ENCODE measurements at places on chromosomes 1 and 21.

- DNase-seq: no peak
Measured at GRCh38 chr21:32757804-32758203, 13.8 kb downstream of the PAXBP1 start.

- no peak for DNase-seq
Measured at GRCh38 chr1:238364214-238364892, 473.6 kb upstream of the ZP4 start.

- DNase-seq: no peak
Measured at GRCh38 chr1:75438355-75438754, 172.6 kb downstream of the SLC44A5 start.

DNA sequence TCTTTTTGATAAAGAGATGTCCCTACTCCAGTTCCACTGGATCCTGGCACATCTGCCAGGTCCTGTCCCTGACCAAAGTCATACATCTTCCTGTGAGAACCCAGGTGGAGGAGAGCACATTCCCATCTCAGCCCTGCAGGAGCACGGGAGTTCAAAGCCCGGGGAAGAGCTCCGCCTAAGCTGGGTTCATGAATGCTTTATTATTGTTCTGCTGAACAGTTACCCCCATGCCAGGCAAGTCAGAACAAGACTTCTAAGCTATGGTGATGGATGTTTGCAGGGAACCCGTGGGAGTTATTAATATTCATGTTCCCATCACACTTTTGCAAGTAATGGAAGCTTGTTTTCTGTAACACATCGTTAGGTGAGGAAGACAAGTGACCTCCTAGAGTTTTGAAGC is 62.9 kb downstream of the SEC16B start:
- DNase-seq: no peak

- no peak for DNase-seq
Measured at GRCh38 chr1:67190942-67191341, 24.7 kb downstream of the IL23R start.

- DNase-seq: no peak
Measured at GRCh38 chr1:92483610-92484471, 2.9 kb downstream of the GFI1 start.

DNA sequence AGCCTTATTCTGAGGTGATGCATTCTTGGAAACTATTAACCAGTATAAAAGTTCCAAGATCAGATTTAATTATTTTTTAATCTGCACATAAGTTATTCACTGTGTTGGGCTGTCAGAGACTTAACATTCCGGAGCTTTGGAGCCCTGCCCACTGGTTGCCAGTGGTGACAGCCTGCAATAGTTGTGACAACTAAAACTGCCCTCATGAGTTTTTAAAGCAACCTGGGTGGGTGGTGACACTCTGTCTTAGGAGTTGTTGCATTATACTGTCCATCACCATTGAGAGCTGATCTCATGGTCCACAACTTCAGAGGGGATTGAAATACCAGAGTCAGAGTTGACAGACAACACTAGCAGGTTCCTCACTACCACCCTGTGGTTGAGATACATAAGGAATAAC is 653.9 kb upstream of the USP24 start:
- DNase-seq: no peak

DNA sequence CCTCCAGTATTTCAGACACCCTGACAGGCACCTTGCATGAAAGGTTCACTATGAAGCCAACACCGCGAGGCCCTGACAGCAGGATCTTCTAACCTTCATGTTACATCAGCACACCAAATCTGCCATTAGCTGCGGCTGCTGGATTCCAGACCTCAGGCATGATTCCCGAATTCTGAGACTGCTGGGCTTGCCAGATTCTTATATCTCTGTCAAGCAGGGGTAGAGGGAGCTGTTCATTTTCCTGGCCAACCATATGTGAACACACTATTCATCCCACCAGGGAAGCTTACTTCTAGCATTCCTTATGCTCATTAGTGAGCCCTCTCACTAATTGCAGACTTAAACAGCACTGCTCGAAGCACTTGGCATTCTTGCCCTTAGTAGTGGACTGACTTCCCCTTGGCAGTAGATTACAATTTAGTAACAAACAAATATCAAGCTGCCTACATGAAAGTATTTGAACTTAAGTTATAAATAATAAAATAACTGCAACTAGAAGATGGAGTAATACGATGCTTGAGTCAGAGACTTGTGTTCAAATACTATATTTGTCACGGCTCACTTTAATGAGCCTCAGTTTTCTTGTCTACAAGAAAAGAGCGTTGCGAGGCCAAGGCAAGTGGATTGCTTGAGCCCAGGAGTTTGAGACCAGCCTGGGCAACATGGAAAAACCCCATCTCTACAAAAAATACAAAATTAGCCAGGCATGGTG is 43.3 kb downstream of the NID1 start:
- DNase-seq: peak; percentile 77

DNA sequence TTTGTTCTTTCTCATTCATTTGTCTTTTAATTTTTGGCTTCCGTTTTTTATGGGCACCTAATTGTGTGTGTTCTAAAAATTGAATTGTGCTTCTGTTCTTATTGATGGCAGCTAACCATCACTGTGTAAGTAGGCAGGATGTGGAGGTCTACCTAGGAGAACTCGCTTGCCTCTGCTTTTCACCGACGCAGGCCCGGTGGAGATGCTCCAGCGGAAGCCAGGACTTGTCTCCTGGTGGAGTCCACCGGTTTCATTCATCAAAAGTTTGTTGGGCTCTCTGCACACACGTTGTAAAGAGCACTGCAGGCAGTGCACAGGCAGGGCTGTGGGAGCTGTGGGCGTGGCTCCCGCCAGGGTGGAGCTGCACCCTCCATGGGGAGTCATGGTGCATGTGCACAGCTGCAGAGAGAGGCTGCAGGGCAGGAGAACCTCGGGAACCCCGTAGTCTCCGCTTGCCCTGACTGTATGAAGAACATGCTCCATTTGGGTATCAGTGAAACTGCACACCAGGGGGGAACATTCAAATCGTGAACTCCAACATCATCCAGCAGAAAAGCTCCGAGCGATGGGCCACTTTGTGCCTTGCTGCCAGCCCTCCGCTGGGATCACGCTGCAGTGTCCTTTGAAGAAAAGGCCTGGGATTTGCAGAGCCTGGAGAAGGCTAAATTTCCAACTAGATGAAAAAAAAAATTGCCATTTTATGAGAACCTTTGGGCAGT is 6.0 kb upstream of the C1orf174 start:
- DNase-seq: no peak

- no peak for DNase-seq
Measured at GRCh38 chr1:17908945-17909344, 153.8 kb downstream of the ACTL8 start.

GRCh38 chr21:24339406-24339805 is 1267.9 kb downstream of the MRPL39 start:
- no peak for DNase-seq

DNA sequence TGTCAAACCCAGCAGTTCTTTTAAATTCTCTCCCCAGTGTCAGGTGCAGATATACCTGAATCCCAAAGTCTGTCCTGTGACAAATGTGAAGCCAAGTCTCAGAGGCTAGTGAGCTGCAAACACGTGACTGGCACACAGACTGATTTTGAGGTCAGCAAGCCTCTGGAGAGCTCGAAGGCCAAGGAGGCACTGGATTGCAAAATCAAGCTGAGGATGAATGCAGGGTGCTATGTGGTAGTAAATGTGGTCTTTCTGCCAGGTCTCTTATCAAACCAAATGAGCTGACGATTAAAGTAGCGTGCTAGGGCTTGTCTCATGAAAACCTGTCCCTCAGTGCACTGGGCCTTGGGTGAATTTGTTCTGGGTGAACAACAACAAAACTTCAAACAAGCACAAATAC is 20.6 kb downstream of the GPR3 start:
- no peak for DNase-seq

- no peak for DNase-seq
Measured at GRCh38 chr1:186465946-186466345, 5.0 kb upstream of the PDC start.

GRCh38 chr1:199669916-199670315 is 357.6 kb upstream of the NR5A2 start:
- DNase-seq: no peak

DNA sequence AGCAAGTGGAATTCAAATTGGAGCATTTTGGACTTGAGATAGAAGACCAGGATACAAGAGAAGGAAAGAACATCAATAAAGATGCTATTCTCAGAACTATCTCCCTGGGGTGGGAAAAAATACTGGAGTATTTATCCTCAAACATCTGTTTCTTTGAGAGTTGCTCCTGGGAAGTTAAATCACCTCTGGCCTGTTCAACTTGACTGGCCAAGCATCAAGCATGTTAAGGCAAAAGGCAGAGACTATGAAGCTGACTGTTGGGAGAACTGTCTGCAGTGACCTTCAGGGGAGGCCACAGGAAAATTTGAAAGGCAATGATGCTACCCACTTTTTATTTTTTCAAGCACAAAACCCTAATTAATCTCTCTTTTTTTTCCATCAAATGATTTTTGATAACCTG is 239.0 kb downstream of the NTNG1 start:
- no peak for DNase-seq

GRCh38 chr1:106789686-106790085 is 266.8 kb upstream of the PRMT6 start:
- DNase-seq: no peak

- DNase-seq: peak; percentile 13
Measured at GRCh38 chr1:8283058-8283884, 34.6 kb upstream of the SLC45A1 start.

GRCh38 chr21:25721987-25722386 is 12.7 kb downstream of the ATP5PF start:
- no peak for DNase-seq

DNA sequence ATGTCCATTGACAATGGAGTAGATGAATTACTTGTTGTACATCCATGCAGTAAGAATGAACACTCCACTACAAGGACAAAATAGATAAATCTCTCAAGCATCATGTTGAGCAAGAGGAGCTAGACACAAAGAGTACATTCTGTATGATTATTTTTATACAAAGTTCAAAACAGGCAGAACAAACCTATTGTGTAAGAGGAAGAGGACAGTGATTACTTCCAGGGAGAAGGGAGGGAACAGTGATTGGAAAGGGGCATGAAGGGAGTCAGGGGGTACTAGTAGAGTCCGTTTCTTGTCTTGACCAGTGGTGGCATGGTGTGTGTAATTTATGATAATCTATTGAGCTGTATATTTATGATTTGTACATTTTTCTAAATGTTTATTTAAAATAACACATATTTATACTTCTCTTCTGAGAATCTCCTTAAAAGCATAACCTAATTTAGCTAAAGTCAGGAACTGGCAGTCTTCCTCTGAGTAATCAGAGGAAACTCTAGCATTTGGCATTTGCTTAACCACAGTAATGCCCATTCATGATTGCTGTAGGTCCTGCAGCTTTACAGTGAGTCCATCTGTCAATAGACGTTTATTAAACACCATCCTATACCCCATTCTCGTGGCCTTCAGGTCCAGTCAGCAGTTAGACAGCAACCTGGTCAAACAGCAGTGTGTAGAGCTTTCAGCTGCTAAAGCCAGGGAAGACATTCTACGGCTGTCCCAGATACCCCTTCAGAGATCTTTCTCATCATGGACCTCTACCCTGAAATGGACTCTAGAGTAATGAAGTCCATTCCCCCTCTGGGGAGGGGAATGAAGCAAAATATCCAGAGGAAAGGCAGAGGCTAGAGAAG is 114.1 kb upstream of the GALNT2 start:
- no peak for DNase-seq

- peak; percentile 96 for DNase-seq
Measured at GRCh38 chr21:43659136-43660000, at the start of the genes HSF2BP and RRP1B. Gene HSF2BP, minus strand, starts transcription at chr21:43659488. Its CDS starts 1,392 bp downstream, at chr21:43658096. Gene RRP1B, plus strand, starts transcription at chr21:43659560. Its CDS starts 105 bp downstream, at chr21:43659665.

DNA sequence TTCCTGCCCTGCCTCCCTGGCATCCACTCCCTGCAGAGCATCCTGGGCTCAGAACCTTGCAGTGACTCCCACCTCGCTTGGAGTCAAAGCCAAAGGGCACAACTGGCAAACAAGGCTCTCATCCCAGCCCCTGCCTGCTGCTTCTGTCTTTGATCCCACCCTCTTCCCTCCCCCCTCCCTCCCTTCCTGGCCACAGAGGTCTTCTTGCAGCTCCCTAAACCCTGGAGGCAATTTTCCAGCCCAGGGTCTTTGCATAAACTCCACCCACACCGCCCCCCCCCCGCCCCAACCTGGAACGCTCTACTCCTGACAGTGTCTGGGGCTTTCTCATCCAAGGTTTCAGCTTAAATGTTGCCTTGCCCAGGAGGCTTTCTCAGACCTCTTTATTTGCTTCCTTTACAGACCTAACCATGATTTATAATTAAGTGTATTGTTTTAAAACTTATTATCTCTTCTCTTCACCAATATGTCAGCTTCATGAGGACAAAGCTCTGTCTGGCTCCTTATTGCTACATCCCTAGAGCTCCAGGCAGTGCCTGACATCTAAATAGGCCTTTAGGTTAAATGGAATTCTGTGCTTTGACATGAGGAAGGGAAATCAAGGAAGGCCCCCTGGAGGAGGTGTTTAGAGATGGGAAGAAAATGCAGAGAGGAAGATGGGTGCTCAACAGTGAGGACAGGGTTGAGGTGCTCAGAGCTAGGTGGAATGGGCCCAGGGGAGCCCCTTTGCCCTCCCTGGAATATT is 37.7 kb upstream of the PADI1 start:
- no peak for DNase-seq

- no peak for DNase-seq
Measured at GRCh38 chr1:77831566-77831965, 52.1 kb downstream of the MIGA1 start.

GRCh38 chr1:8889103-8889846 is 10.8 kb upstream of the ENO1 start:
- no peak for DNase-seq

- DNase-seq: no peak
Measured at GRCh38 chr1:167650269-167651160, 20.5 kb downstream of the RCSD1 start.

GRCh38 chr1:156135930-156136871 is 17.2 kb upstream of the SEMA4A start:
- no peak for DNase-seq

GRCh38 chr1:218938259-218938658 is 235.4 kb upstream of the LYPLAL1 start:
- DNase-seq: no peak

DNA sequence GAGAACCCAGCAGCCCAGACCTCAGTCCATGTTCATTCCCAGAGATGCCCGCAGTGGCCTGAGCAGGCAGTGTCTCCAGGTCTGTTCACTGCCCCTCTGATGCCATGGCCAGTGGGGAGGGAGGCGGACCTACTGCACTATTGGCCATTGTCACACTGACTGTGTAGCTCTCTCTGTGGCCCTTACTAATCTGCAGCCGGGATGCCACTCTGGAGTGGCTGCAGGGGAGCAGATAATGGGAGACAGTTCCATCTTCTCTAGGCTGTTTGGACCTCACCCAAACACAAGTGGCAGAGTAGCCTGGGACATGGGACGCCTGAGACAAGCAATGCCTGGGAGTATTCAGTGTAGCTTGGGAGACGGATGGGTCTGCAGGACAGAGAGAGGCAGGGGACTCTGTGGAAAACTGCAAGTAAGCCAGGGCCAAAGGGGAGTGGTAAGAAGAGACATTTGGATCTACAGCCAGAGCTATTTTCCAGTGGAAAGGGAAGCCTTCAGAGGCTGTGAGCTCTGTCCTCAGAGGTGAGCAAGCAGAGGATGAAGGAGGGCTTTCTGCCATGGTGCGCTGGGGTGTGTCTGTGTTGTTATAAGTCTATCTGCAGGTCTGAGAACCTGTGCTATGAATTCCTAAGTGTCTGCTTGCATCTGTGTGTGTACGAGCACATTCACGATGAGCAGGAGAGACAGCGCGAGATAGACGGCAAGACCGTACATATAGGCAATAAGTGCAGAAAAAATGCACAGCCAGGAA is 26.7 kb downstream of the DMBX1 start:
- DNase-seq: no peak

GRCh38 chr1:9466780-9467758 is 72.2 kb upstream of the SLC25A33 start:
- DNase-seq: no peak
